Activated T-helper 1 cell treated with anti-CD3 and anti-CD28 coated beads, Interleukin-2, amount 50 U/mL, for 16 hours (primary cell): ENCODE measurements at places on chromosomes 3 and 15.

GRCh38 chr3:70734756-70735155, 422.3 kb upstream of the MDFIC2 start:
- DNase-seq: no peak

DNA sequence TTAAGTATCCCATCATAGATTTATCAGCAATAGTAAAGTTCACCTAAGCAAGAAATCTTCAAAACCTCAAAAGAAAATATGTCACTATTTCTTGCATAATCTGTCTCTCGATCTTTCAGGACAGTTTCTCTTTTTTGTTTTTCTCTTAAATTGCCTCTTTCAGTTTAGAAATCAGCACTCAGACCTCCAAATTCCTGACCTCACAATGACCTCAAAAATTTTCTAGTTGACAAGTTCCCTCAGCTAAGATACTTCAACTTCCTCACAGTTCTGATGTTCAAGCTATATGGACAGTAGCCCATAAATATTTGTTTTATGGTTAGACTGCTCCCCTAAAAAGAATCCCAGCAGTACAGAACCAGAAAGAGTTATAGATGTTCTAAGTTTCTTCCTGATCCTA, 24.1 kb downstream of the SLC24A5 start:
- DNase-seq: no peak

DNA sequence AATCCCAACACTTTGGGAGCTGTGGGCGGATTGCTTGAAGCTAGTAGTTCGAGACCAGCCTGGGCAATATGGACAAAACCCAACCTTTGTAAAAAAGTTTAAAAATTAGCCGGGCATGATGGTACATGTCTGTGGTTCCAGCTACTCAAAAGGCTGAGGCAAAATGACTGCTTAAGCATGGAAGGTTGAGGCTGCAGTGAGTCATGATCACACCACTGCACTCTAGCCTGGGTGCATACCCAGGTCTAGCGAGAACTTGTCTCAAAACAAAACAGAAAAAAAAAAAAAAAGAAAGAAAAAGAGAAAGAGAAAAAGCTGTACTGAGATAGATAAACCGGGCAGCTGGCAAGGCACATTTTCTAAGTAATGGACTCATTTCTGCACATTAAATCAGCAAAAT, 10.6 kb downstream of the ARPP19 start:
- peak; percentile 28 for DNase-seq

DNA sequence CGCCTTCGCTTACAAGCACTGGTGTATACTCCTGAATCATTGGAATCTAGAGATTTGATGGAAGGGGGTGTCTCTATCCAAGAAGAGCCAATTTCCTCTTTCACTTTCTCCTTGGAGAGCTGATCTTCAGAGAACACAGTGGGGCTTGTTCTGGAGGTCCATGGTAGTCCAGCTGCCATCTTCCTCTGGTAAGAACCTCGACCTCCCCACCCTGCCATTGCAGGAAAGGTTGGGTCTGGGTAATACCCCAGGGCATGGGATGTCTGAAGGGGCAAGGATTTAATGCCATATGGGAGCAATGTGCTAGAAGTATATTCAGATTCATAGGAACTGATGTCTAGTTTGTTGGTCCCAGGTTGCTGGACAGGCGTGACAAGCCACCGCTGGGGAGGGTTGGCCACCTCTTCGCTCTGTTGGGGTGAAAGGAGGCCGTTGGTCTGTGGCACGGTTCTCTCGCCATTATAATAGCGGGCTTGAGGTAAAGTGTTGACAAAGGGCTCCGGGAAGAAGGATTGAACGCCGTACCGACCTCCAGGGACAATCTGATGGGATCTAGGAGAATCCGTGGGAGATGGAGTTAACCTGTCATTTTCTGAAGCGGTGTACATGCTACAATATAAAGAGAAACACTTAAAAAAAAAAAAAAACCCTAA, 4.8 kb downstream of the EOMES start:
- DNase-seq: no peak

GRCh38 chr3:46927718-46928073, 48.8 kb downstream of the CCDC12 start:
- no peak for DNase-seq

GRCh38 chr15:45391746-45392583, 13.6 kb upstream of the GATM start:
- no peak for DNase-seq

DNA sequence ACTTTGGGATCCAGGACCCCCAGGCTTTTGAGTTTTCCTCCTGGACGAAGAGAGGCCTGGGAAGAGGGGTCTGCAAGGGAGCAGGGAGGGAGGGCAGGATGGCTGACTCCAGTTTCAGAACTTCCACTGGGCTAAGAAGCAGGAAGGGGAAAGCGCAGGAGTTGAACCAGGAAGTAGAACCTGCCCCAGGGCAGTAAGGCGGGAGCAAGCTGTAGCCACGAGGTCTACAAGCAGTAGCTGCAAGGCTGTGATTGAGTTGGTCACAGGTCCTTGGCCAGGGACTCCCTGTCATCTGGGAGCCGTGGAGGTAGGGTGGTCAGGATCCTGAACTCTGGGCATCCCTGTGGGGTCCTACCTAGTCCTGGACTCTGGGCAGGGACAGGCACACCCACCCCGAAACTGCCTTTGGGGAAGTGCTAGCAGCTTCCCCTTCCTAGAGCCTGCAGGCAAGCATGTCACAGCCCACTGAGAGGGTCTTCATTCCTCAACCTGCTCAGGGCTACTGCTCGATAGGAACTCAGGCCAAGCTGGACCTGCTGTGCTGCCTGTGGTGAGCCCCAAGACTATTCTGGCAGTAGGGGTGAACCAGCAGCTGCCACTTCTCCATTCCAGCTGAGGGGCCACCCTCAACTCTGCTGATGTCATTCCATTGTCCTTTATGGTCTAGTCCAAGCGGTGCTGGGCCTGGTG, 5.8 kb upstream of the GNAI2 start:
- DNase-seq: no peak

GRCh38 chr3:47932421-47932820, 83.8 kb downstream of the MAP4 start:
- no peak for DNase-seq

DNA sequence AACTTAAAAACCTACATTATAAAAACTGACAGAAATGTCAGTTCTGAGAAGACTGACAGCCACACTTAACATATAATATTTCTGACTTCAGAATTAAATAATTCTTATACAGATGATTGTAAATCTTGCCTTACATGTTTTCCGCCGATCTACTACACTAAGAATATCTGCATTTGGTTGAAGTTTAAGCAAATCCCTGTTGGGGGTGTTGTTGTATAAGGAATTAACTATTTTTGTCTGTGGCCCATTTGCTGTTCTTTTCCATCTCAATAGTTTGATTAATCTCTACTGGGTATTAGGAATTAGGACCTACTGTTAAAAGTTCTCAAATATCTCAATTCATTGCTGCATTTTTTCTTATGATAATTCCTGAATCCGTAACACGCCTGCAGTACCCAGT, 838.3 kb upstream of the ROBO1 start:
- no peak for DNase-seq

GRCh38 chr3:73255609-73256029, 194.2 kb downstream of the EBLN2 start:
- DNase-seq: no peak
